Stimulated activated CD8-positive, alpha-beta memory T cell treated with anti-CD3 and anti-CD28 coated beads, Interleukin-15, amount 100 ng/mL, for 1 hour (primary cell): ENCODE measurements at places on chromosomes 2 and 18.

- no peak for DNase-seq
Observed at GRCh38 chr18:55863876-55864275, 275.9 kb upstream of the TCF4 start.

GRCh38 chr2:30310371-30310770 lies 79.0 kb downstream of the LBH start:
- DNase-seq = no peak

- DNase-seq = no peak
Observed at GRCh38 chr18:77116201-77117080, 16.1 kb downstream of the MBP start.

- no peak for DNase-seq
Observed at GRCh38 chr2:190529486-190530247, 4.9 kb downstream of the NEMP2 start.

GRCh38 chr18:47260924-47261701 lies 9.7 kb upstream of the SKOR2 start:
- DNase-seq = no peak

DNA sequence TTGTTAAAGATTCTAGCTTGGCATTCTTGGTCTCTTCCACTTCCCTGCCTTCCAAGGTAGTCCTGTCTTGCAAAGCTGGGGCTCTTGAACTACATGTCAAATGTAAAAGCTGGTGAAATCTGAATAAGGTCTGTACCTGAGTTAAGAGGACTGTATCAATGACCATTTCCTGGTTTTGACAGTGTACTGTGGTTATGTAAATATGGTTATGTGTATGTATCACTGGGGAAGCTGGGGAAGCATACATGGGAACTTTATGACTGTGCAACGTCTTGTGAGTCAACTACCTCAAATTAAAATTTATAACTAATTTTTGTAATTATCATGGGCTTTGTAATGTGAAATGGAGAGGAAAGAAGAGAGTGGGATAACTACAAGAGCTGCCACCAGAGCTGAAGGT lies 81.7 kb downstream of the COL4A4 start:
- no peak for DNase-seq

DNA sequence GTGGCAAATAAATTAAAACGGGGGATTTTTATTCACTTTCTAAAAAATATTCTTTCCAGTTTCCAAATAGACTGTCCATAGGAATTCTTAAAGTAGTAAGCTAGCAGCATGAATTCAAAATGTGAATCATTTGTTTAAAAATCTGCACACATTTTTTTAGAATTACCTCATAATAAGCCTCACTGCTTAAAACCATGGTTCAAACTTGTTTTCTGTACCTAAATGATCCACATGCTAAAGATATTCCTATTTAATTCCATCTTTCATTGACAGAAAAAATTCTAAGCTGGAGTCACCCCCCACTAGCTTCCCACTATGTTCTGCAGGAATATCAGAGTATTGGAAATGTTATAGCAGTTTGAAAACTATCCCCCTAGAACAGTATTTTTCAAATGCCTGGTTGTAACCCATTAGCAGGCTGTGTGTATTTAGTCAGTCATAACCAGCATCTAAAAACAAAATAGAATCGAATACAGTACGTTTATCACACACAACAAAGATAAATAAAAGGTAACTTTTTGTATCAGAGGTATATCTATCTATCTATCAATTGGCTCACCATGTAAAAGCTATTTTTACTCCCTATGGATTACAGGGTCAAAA lies 11.2 kb upstream of the IKZF2 start:
- DNase-seq = no peak

DNA sequence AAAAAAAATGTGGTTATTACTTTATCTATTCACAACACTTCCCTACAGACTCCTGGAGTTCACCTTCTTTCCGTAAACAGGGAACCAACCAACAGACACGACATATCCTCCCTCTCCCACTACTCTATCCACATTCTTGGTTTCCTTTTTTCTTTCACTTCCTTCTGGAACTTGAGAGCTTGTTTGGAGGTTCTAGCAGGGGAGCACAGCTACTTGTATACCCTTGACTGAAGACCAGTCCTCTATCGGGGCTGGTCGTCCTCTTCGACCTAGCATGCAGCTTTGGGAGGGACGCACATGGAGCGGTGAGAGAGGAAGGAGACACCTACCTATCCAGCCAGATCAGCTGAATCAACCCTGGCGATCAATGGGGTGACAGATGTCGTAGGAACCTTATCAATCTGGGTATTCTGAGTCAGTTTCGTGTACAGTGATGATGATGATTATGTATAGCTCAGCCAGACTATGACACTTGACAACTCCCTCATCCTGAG lies 43.5 kb upstream of the MSH2 start:
- no peak for DNase-seq

DNA sequence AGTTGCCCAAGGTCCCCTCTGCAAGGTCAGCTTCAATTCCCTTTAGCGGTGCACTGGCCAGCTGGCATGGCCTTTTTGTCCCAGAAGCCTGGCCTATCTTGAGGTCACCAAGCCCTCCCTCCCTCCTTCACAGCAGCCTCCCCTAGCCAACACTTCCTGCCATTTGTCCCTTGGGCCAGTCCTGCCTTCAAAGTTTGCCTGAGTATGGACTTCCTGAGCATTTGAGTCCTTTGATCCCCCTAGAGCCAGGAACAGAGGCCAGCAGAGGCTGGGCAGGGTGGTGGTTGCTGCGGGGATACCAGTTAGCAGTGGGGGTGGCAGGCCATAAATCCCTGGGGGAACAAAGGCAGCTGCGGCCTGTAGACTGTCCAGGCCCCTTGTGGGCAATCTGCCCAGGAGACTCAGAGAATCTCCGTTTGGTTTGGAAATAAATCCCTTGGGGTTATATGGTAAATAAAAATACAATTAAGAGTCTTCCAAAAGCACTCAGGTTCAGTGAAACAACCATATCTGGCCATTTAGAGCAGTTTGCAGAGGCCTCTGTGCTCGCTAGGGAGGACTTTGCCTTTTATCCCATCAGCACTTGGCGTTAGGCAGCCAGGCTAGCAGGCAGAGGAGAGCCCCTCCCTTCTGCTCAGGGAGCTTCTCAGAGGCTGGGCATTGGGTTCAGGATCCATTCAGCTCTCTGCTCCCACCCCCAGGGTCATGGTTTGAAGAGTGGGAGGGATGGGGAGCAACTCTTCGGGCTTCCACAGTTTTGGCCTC lies 3.1 kb upstream of the HES6 start:
- DNase-seq = no peak

- DNase-seq = no peak
Observed at GRCh38 chr18:76450452-76451395, 44.3 kb downstream of the ZNF516 start.

DNA sequence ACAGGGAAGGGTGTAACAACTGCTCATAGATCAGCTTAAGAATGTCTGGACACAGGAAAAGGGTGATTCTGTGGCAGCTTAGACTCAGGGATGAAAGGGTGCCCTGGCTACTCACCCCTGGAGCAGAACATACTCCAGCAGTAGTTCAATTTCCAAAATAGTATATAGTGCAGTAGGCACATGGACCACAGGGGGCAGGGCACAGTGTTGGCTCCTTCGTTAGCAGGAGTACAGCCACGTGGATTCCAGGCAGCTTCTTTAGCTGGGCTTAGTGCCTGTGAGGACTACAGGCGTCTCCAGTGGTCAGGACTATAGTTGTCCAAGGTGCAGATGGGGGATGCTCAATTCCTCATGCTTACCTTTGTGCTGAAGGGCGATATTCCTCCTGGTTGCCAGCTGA lies 277.5 kb upstream of the DDX18 start:
- no peak for DNase-seq

DNA sequence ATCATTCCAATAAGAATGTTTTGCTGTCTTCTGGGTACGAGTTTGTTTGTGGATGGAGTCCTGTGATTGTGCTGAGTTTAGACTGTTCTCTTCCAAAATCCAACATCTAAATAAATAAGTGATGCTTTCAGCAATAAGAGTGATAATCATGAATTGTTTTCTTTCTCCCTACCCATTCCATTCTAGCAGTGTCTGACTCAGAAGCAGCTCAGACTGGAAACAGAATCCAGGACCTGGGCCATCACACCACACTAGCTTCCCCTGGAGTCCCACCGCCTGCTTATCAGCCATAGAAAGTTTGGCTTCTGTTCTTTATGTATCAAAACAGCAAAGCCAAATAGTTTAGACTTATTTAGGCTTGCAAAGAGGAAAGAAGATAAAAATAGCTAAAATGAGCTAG lies 76.4 kb upstream of the CNGA3 start:
- no peak for DNase-seq

DNA sequence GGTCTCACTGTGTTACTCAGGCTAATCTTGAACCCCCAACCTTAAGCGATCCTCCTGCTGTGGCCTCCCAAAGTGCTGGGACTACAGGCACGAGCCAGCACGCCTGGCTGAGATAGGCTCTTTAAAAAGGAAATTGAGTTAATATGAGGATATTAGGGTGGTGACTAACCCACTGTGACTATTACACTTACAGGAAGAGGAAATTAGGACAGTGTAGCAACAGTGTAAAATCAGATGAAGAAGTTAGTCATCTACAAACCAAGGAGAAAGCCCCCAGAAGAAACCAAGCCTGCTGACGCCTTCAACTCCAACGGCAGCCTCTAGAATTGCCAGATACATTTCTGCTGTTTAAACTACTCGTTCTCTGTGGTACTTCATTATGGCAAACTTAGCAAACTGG lies 711.9 kb downstream of the SUCLG1 start:
- no peak for DNase-seq

- DNase-seq = no peak
Observed at GRCh38 chr2:135585586-135585985, 54.3 kb downstream of the R3HDM1 start.

- DNase-seq = no peak
Observed at GRCh38 chr2:235447210-235447609, 46.6 kb upstream of the AGAP1 start.

DNA sequence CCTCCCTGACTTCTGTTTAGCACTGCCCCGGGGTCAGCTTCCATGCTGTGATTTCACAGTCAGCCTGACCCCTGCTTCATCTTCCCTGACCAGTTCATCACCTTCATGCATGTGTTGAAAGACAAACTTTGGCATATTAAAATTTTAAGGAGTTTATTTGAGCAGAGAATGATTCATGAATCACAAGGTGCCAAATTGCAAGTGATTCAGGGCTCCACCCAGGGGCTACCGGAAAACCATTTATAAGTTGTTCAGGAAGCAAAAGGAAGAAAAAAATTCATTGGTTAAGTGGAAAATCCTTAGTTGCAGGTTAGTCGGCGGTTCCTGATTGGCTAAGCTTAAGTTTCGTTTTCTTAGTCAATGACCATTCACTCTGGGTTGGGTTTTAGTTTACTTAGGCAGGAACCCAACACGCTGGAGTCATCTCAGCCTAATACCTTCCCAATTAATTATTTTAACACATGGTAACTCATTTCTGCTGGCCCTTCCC lies 10.6 kb downstream of the IL1F10 start:
- no peak for DNase-seq

GRCh38 chr18:62186499-62186773 lies 420 bp downstream of the PIGN start:
- no peak for DNase-seq

DNA sequence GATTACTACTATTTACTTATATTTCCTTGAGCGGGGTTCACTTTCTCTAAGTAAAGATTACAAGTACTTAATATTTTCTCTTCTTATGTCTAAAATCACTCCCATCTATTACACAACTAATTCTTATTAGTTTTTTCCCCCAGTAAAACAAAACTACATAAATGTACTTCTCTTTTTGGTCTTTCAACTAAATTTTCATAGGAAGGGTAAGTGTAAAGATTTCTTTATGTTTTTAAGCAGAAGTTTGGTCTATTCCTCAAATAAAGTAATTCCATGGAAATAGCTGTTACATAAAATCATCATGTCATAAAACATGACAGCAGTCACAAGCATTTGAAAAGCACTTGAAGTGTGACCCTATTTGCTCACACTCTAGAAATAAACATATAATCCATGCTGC lies 249.0 kb downstream of the ZEB2 start:
- DNase-seq = no peak

DNA sequence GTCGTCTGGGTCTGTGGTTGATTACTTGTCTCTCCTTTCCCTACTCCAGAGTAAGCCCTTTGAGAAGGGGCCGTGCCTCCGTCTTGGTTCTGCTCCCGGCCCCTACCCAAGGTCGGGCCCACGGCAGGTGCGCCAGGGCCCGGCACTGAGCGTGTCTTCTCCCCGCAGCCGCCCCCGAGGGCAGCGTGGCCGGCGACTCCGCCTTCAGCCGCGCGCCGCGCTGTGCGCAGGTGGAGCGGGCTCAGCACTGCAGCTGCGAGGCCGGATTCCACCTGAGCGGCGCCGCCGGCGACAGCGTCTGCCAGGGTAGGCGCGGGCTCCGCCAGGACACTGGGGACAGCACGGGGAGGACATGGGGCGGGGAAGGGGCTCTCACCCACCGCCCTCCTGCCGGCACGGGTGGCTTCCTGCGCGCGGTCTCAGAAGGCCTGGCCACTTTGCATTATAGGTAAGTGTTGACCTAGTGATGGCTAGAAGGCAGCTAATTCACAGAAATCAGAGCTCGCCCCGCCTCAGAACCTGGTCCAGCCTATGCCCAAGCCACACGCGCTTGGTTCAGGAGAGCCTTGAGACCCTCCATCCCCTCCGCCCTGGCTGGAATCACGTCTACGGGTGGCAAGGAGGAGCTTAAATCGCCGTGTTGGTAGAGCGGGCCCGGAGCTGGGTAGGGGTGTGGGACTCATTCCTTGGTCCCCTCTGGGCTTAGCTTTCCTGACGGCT lies 43.5 kb downstream of the FBLN7 start:
- no peak for DNase-seq

DNA sequence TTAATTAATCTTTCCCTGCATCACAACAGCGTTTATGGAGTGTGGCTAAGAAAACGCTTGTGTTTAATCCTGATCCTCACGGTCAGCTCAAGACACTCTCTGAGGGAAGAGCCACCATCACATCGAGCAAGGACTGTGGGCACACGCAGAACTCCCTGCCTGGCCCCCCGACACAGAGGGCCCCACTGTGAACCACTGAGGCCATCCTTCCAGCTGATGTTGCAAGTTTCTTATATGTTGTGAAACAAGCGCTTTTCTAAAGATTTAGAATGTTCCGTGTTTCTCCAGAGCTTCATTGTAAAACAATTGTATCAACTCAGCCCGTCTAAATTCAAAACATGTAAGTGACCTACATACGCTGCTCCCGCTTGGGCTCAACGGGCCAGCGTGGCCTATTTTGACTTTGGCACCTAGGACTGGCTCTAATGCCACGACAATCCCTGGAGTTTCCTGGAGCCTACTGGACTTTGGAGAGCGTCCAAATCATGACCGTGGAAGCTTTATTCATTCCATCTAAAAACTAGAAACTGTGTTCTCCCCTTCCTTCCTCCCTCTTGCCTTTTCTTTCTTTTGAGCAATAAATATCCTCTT lies 34.9 kb downstream of the SERPINE2 start:
- no peak for DNase-seq
